Suppressor macrophage treated with lipopolysaccharide for 1 hour (primary cell): ENCODE measurements at places on chromosomes 5 and 9.

DNA sequence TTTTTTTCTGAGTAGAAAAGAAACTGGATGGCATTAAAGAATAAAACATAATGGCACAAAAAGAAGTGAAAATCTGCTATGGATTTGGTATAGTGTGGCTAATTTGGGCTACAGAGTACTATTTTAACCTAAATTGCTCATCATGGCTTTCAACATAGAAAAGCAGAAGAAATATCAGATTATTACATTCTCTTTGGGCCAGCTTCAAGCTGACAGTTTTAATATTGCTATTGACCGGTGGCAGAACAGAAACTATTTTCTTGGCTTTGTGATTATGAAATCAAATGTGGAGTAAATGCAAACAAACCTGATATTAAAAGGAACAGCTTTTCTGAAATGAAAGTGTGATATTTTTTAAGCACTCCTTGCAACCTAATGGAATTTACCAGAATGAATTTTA, 301.5 kb downstream of the EPB41L4A start:
- DNase-seq: peak; percentile 19

DNA sequence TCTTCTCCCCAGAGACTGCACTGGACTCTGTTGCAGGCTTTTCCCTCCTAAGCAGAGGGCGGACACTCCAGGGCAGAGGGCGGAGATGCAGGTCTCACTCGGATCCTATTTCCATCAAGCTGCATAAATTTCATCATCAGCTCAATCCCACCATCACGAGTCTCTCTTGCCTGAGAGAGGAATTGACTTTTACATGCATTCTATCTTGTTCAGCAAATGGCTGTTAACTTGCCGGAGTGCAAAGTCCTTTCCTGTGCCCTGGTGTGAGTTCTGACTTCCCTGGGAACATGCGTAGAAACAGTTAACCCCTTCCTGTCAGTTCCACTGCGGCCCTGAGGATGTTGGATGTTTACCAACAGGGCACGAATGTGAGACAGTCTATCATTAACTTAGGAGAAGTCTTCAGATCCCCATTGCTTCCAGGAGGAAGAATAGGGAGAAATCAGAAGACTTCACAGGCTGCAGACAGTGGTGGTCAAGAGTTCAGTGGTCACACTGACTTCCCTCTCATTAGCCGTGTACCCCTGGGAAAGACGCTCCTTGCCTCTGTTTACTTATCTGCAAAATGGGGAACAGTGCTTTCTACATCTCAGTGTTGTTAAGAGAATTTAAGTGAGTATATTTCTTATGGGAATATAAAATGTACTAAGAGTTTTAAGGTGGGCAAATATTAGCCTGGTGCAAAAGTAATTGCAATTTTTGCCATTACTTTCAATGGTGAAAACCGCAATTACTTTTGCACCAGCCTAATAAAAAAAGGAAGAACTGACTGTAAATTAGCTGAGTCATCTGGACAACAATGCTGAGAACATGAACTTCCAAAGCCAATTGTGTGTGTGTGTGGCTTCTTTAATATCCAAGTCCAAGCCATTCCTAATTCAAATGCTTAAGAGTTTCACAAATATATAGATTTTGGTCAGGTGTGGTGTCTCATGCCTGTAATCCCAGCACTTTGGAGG, 248.0 kb downstream of the DRD1 start:
- DNase-seq: no peak

DNA sequence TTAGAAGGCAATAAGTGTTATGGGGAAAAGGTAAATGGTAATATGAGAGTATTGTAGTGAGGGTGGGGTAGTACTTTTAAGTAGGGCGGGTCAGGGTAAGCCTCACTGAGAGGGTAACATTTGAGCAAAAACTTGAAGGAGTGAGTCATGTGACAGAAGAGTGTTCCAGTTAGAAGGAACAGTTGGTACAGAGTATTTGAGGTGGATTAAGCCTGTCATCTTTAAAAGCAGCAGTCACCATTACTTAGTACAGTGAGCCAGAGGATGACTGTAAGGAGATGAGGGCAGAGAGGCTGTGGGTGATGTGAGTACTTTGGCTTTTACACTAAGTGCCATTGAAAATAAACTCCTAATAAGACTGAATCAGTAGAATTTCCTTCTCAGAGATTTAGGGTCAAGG, 54.8 kb downstream of the UBAP1 start:
- DNase-seq: no peak

DNA sequence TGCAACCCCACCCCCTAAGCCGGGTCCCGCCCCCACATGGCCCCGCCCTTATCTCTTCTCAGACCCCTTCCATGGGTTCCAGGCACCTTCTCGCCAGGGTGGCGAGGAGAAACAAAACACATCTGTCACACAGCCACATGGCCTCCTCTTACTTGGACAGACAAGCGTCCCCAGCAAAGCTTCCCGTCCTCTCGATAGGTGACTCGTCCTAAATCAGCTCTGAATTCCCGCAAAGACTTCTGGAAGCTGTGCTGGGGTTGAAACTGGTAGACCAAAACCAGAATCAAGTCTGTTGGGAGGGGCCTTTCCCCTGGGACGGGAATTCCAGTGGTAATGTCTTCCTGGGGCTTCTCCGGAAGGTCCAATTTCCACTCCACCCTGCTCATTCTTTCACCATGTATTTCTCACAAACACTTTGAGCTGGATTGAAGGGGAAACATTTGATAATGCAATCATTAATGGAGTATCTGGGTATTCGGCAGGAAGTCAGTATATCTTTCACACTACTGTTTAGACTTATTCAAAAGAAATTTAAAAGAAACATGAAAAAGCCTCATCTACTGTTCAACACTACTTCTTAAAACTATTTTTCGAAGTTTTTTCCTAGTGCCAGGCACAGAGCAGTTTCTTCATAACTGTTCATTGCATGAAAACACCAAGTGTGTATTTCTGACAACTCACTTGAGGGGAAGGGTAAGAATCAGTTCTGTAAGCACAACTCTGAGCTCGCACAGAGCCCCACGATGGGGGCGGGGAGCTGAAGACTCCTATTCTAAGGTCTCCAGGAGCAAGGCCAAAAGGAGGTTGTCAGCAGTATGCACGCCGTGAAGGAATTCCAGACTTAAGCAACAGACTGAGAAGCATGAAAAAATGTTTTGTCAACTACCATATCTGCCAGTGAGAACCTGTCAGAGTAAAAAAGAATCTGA, 644 bp upstream of the CTNNAL1 start:
- peak; percentile 15 for DNase-seq

GRCh38 chr9:76136986-76137385, 246.5 kb downstream of the PCSK5 start:
- peak; percentile 54 for DNase-seq

DNA sequence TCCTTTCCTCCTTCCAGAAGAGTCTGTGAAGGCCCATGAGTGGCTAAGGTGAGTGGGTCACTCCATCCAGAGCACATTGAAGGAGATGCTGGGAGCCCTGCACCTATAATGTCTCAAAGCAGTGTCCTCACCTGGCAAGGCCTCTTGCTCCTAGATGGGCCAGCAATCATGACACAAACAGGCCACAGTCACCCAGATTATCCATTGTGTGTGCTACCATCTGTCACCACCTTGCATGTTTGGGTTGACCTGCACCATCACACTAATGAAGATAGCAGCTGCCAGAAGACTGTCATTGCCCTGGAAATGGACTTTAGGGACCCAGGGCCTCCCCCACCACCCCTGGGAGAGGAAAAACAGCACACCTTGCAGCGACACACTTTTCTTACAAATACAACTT, 69.6 kb downstream of the GABBR2 start:
- no peak for DNase-seq
